Astrocyte (in vitro differentiated cells and primary cell): ENCODE measurements at places on chromosomes 12 and 14.
A peak's percentile ranks its signal among the peaks of the same experiment; 100 is the strongest.

DNA sequence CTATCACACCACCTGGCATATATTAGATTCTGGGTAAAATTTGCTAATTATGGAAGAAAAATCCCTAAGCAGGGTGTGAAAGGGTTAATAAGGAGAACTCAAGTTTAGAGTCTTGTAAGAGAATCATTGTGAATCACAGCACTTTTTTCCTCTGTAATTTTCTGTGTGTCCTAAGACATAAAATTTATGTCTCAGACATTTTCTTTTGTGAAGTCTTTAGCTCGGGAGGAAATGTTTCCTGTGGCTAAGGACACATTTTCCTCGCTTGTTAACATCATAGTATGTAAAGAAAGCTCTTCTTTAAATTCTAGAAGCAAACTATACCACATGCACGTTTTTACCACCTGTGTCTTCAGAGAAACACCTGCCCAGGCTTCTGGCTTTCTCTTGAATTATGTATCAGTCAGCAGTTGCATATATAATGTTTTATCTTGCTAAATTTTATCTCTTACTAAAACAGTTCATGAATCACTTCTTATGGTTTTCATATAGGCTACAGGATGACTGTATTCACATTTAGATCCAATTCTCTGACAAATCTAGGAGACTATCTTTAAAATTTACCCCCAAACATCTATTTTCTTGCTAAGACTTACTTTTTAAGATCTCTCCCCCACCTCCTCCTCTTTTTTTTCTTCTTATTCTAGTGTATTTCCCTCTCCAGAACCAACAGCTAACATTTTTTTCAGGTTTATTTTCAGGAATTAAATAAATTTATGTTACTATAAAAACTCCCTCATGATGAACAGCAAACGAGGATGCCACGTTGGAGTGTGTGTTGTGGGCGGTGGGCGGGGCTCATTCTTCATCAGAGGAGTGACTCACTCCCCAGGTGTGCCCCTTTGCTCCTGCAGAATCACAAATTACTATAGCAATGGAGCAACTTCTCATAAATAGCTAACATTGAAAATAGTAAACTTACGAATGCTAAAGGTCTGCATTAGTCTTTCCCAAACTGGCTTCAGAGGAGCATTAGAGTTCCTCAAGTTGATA is 11.6 kb upstream of the CSRP2 start:
- no peak for DNase-seq

DNA sequence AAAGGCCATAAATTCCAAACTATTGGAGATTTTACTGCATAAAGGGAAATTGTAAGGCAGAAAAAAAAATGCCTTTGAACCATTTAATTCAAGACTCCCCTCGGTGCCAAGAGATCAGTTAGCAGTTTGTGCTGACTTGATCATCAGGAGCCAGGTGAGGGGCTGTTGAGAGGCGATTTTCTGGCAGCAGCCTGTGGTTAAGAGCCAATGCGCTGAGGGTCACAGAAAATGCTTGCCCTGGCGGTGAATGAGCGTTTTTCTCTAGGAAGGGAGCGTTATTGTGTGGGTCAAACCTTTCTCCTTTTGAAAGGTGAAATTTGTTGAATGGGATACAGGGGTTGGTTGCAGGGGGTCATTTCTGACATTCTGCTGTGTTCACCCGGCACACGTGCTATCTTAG is 4.7 kb downstream of the SRRM4 start:
- no peak for DNase-seq

DNA sequence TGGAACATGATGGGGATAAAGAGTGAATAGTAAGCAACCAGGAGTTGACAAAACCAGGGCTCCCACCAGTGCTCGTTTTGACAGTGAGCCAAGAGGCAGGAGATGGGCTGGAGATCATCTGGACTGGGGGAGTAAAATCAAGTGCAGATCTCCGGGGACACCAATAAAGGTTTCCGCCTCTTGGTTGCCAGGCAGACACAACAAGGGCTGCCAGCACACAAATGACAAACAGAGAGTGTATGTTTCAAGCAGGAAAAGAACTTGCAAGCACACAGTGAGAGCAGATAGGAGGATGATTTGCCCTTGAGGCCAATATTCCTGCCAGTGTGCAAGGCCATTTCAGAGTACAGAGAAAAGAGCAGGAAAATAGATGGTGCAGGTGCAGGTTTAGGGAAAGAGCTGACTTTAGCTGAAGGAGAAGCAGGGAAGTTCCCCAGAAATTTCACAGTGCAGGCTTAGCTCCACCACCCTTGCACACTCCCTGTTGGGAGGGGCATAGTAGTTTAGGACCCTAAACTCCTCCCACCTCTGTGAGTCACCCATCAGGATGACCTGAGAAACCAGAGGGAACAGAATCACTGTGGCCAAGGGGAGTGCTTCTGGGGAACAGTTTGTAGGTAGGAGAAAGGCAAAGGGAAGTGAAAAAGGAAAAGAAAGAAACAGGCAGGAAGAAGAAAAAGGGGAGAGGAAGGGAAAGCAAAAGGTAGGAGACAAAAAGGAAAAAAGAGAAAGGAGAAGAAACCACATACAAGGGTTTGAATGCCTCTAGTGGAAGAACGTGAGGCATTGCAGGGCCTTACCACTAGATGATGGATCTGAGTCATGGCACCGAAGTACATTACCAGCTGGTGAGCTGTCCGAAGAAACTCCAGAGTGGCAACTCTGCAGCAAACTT is 404.4 kb downstream of the SLC6A15 start:
- peak; percentile 77 for DNase-seq

GRCh38 chr12:79710707-79711483 is 20.1 kb upstream of the PAWR start:
- DNase-seq: no peak

DNA sequence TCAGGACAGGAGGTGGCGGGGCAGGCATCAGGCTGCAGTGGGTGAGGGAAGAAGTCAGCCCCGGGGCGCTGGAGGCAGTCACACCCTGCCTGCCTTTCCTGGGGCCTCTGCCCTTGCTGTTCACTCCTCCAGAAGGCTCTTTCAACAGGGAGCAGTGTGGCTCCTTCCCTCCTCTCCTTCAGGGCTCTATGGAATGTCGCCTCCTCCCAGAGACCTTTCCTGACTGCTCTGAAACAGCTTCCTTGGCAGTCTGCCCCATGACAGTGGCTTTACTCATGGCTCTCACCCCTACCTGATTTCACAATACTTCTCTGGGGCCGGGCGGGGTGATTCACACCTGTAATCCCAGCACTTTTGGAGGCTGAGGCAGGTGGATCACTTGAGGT is 7.1 kb downstream of the RHOF start:
- DNase-seq: peak; percentile 82

DNA sequence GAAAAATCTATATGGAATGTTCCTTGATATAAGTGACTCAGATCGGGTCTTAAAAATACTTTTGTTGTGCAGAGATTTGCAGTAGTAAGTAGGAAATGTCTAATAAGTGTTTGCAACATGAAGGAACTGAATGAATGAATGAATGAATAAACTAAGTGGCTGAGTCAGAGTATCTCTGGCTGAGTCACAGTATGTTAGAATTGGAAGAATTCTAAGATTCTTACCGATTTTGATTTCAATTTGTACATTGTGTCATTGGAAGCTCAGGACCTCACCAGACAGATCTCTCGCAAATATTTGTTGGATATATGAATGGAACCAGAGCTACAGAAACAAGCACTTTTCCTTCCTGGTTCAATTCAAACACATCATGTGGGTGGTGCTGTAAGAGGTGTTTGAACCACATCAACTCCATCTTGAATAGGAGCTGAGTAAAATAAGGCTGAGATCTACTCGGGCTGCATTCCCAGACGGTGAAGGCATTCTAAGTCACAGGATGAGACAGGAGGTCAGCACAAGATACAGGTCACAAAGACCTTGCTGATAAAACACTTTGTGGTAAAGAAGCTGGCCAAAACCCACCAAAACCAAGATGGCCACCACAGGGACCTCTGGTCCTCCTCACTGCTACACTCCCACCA is 123.9 kb upstream of the FOXN3 start:
- peak; percentile 92 for DNase-seq

DNA sequence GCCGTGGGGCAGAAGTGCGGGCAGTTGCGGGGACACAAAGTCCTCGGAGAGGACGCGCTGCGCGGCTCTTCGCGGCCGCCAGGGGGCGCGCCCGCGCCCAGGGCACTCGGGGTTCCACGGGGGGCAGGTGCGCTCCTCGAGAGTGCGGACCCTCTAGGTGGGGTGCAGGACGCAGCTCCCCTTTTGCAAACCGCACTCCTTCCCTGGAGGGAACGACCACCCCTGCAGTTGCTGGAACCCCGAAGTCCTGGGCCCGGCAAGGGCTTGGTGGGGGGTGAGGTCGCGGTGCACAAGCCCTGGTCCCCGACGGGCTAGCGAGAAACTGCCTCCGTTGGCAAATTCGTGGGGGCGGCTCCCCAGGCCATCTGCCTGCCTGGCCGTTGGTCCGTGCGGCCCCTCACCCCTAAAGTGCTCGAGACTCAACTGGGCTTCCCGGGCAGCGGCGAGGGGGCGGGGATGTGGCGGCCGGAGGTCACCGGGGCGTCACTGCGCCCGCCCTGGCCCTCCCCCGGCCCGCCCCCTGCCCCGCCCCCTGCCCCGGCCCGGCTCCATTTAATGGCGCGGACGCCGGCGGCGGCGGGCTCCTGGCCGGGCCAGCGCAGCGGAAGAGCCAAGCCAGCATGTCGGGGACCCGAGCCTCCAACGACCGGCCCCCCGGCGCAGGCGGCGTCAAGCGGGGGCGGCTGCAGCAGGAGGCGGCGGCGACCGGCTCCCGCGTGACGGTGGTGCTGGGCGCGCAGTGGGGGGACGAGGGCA is at the start of gene ADSS1:
ADSS1 (plus strand) TSS at position 579 of the 756 bp plus-strand sequence; CDS start at position 621, 42 bp downstream.
- DNase-seq: no peak
